ENCODE measurements at places on chromosomes 2 and 18. TPM values are rescaled to one million over a fixed set of nuclear protein-coding genes. Genes with fewer than 3 reads are reported as not detected.

Gene MRO
- total RNA-seq = 0.18 TPM

Gene WNT10A
- 2.5 TPM for total RNA-seq

DNA sequence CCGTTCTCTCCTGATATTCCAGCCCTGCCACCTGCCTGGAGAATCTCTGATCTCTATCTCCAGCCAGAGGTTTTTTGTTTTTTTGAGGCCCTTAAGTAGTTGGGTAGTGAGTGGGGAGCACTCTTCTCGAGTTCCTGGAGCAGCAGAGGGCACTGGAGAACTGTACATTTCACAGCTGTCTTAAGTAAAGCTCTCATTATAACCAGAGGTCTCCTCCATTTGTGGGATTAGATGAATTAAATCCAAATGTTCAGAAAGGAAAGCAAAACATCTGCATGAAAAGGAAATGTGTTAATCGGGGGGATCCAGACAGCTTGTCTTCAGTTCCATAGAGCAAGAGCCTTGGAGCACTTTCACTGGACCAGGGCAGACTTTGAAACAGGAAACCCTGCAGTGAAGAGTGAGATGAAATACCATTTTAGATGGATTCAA is 32.8 kb downstream of the AOX1 start:
- no peak for DNase-seq

DNA sequence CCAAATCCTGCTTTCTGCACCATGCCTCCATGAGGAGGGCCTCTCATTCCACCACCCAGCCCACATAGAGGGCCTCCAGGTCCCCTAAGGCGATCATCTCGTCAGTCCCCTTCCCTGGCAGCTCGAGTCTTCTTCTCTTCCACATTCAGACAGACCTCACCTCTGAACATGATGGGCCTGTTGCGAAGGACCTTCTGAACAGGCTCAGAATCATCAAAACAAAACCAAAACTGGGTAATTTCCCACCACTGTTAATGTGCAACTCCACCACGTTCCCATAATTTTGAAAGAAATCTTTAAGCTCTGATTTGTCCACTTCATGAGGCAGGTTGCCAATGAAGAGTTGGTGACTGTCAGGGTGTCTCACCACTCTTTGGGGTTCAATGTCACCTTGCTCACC is 20.4 kb downstream of the ZRANB3 start:
- no peak for DNase-seq

- no peak for DNase-seq
Measured at GRCh38 chr2:224377751-224378700, 23.9 kb downstream of the FAM124B start.

DNA sequence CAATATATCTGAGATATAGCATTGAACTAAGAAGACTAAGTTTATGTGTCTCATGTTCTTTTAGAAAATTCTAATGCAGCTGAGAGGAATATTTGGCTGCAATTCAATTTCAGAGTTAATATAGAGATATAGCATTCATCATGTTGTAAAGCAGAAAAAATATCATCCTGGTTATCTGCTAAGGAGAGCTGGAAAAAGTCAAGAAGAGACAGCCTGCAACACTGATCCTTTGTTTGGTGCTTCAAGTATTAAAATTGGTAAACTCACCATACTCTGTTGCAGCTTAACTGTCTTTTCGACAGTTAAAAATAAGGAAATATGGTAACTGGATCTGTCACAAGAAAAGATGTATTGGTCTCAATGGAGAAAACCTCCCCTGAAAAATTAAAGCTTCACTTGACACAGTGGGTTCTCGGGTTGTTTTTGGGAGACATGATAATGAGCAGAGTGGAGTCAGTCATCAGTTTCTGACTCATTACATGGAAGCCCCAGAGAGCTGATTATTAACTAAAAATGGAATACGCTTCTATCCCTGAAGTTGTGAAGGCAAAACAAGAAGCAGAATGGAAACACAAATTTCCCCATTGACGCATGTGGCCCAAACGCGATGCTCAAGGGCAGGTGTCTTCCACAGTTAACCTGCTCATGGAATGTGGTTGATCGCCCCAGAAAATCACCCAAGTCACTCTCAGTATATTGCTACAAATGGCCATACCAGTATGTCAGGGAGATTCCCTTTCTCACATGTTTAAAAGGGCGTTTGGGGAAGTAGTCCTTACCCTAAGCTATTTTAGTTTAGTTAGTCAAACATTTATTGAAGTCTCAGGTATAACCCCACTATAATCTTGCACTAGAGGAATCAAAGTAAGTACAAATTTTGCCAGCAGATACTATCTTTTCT is 8.2 kb downstream of the BCL2 start:
- DNase-seq = no peak

Measured in astrocyte (in vitro differentiated cells and primary cell).